ENCODE measurements at places on chromosomes 7 and 10.

DNA sequence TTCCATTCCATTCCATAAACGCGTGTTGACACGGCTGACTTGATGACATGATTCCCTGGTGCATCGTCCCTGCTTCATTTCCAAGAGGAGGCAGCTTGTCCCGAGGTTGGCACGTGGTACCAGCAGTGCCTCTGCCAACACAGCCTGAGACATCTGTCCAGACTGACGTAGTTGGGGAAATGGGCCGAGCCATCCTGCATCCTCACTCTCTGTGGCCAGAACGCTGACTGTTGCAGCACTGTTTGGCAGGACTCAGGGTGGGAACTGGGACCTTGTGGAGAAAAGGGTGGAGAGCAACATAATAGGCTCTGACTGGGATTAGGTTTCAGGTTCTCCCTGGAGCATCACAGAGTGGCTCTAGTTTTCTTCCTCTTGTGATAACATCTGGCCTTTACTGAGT, 118.6 kb upstream of the BTBD16 start:
- DNase-seq = peak; percentile 96

DNA sequence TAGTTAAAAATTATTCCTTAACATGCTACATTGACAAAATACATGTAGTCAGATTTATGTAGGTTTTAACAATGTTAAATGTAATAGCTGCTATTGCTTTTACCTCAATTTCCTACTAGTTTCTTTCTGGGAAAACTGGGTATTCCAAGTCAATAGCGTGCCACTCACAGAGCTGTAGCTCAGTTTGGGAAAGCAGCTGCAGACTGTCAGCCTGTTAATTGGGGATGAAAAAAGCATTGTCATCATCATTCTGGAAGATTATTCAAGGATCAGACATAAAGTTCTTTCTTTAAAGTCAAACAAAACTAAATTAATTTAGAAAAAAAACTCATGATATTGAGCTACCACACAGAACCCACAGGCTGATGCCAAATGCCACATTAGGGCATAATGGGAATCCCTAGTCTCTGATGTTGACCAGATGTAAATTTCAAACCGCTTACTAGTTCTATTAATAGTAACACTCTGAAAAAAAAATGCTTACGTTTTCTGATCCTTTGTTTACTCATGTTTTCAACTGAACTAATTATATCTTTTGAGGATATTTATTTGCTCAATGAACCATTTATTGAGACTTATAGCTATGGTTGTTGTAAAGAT, 19.6 kb upstream of the AGMO start:
- no peak for DNase-seq

DNA sequence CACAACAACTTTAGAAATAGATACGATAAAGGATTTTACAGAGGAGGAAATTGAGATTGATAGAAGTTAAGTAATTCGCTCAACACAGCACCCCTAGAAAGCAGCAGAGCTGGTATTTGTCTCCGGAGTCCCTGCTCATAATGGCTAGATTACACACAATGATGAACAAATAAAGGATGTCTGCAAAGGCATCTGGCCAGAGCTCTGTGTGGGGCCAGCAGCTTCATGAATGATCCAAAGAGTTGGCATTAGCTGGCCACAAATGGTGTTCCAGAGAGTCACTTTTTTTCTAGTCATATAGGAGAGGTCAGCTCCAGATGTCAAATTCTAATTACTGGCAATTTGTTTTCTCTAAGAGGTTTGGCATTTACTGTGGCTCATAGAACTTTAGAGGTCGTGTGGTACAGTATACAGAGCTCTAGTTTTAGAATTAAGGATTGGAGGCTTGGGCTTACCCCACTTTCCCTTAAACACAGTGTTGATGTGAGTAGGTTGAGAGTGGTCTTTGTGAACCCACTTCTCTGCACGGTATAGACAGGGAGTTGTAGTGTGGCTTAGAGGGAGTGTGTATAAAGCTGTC, 186.2 kb downstream of the BICC1 start:
- DNase-seq = no peak

GRCh38 chr10:65548001-65548400, 1377.8 kb upstream of the LRRTM3 start:
- DNase-seq = no peak

GRCh38 chr10:49371967-49372366, 23.9 kb downstream of the DRGX start:
- no peak for DNase-seq

- no peak for DNase-seq
These were observed 53.8 kb downstream of the APBB1IP start for GRCh38 chr10:26491934-26492333.

DNA sequence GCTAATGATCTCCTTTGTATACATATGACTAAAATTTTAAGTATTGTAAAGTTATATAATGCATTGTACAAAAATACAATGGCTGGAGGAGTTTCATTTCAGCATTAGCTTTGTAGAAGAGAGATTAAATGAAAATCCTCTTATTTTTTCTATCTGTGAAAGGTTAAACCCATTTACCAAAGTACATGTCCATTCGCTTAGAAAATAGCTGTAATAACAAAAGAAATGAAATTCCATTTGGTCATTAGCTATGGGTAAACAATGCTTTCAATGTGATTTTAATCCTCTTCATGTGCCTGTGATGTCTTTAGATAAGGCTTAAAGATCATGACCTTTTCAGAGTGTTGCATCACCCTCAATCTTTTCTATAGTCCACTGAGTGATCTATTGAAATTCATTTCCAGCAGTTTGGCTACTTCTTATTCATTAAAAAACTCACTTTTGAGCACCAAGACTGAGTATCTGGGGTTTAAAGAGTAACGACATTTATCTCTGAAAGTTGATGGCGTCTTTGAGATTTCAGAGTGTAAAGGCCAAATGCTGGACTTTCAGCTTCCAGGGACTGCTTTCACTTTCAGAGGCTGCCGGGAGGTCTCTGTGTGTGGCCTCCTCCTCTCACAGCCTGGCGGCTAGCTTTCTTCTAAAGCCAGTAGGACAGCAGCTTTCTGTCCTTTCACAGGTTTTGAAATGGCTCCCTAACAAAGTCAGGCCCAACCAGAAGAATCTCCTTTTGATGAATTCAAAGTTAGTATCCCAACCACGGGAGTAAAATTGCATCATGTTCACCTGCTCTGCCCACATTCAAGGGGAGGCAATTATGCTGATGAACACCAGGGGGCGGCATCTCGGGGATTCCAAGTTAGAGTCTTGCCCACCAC, 701.4 kb upstream of the COBL start:
- DNase-seq = peak; percentile 9

GRCh38 chr10:24408365-24408764, 199.4 kb downstream of the KIAA1217 start:
- DNase-seq = no peak

GRCh38 chr7:66016131-66016461, 34.1 kb upstream of the GUSB start:
- DNase-seq = no peak

DNA sequence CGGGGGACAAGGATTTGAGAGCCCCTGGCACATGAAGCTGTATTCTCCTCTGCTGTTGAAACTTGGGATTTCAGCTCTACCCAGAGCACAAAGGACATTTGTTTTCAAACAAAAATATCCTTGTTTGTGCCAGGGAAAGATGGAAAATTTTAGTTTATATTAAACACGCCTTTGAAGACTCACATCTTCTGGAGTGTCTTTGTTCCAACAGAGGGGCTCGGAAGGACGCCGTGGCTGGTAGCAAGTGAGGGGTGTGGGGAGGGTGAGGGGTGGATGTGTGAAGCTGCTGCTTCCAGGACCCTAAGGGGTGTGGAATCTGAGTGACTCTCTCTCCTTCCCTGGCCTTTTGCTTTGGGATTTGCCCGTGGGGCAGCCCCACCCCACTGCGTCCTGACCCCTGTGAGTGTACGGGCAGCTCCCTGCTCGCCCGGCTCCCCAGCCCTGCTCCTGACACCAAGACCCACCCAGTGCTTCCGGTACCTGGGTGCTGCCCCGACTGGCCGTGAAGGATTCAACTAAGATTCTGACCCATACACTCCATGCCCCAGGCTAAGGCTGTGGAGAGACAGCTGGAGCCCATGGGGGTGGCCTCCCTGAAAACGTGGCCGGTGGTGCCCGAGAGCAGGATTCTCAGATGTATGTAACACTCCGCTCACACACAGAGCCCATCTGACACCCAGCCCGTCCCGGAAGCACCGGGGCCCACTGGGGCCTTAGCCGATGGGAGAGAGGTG, 59.6 kb downstream of the ZRANB1 start:
- DNase-seq = peak; percentile 85

- peak; percentile 33 for DNase-seq
These were observed 495.3 kb downstream of the LRMDA start for GRCh38 chr10:75926763-75927162.
